Testis (tissue), 5 donors: ENCODE measurements at places on chromosomes 1 and 21. TPM values are rescaled to one million over a fixed set of nuclear protein-coding genes. Genes with fewer than 3 reads are reported as not detected.

Gene GPX7
- 23.2 TPM for total RNA-seq

Gene KCNH1
- total RNA-seq = 2.8 TPM

Gene CELA3A
- not detected for total RNA-seq

Gene SLC2A5
- 74.1 TPM for total RNA-seq

DNA sequence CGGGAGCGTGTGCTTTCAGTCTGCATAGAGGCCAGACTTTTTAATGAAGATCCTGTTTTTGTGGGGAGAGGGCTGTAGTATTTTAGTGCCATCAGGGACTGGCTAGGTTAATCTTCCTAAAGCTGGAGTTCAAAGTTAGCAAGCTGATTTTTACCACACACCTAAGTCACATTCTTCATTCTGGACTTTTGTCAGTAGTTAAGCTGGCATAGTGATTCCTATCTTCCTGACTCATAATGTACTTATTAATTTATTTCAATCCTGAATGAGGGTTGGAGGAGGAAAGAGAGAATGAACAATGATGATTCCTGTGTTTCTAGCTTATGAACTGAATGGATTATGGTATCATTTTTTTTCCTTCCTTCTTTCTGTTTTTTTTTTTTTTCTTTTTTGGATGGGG lies 24.9 kb upstream of the ZNF644 start:
- no peak for DNase-seq

GRCh38 chr1:160605205-160605604 lies 25.9 kb upstream of the CD84 start:
- DNase-seq = no peak

GRCh38 chr1:180901076-180901990 lies 11.4 kb upstream of the KIAA1614 start:
- DNase-seq = no peak

- peak; percentile 59 for DNase-seq
Measured at GRCh38 chr1:240189386-240189989, 97.8 kb downstream of the FMN2 start.

GRCh38 chr1:164614316-164614715 lies 55.3 kb downstream of the PBX1 start:
- no peak for DNase-seq

DNA sequence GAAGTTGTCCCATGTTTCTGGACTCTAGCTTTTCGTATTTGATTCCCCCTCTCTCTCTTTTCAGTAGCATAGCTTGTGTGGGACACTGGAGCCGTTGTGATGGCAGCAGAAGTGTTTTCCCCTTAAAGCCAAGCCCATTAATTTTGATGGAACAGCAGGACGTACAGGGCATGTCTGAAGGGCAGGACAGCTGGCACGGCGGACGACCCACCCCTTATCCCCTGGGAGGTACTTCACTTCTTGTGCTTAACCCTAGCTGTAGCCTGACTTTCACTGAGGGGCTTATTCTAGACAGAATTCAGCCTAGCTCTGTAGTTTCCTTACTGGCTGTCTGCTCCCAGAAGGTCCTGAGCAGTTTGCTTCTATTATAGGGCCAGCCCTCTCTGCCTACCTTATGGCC lies 8.6 kb upstream of the PPFIA4 start:
- DNase-seq = no peak

DNA sequence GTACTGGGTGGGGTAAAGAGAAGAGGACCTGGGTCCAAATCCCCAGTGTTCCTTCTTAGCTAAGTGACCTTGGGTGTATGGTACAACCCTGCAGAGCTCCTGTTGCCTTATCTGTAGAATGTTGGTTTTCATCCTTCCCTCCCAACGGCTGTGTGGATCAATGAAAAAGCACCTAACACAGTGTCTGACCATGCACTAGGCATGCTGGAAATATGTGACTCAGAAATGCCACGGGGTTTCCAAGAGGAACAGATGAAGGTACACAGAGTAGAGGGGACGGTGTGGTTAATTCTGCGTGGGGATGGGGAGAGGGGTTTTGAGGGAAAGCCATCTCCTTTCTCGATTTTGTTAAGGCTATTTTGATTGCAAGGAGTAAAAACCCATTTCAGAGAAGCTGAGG lies 8.6 kb downstream of the NIPAL3 start:
- no peak for DNase-seq

DNA sequence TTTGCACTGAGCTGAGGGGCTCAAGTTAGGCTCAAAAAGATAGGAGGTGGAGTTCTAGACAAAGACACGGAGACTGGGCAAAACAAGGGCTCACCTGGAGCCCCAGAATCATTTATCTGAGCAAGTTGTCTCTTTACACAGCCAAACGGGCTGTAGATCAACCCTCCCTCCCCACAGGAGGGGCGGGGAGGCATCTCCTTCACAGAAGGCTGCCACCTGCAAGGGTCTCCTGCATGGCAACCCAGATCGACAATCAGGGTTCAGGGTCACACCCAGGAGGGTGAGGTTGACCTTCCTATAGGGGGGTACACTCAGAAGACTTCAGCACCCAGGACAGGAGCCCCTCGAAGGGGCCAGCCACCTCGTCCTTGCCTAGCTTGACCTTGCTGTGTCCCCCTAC lies 84.0 kb downstream of the CD247 start:
- DNase-seq = no peak

- DNase-seq = no peak
Measured at GRCh38 chr1:16091296-16091695, 17.8 kb upstream of the FAM131C start.

DNA sequence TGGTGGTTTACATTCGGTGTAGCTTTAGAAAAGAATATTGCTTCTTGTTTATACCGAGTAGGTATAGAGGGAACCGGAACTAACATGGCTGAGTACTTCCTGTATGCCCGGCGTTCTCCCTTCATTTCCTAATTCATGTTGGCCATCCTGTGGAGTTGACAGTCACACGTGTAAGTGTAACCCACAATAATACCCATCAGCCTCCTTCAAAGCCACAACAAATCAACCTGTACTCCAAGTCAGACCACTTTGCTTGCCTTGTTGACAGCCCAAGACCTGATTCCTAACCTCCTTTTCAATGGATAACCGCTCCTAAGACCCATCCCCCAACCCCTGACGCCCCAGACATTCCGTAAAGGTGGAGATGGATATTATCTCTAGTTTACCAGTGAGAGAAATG lies 42.1 kb downstream of the UBE2U start:
- peak; percentile 20 for DNase-seq

GRCh38 chr1:53341521-53341895 lies 13.6 kb upstream of the LRP8 start:
- no peak for DNase-seq

DNA sequence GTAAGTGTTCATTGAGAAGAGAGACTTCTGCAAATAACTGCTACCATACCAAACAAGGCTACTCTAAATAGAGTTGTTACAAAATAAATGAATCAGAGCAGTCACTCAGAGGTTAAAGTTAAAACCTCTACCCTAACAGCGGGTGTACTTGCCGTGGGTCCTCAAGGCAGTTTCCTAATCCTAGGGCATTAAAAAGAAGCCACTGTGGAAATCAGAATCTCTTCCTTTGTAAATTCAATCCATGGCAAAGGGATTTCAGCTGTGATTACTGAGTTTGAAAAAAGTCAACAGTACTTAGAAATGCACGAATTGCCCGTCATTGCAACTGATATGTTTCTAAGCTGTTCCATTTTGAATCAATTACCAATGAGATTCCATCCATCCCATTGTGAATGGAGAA lies 13.5 kb downstream of the TBX15 start:
- no peak for DNase-seq

DNA sequence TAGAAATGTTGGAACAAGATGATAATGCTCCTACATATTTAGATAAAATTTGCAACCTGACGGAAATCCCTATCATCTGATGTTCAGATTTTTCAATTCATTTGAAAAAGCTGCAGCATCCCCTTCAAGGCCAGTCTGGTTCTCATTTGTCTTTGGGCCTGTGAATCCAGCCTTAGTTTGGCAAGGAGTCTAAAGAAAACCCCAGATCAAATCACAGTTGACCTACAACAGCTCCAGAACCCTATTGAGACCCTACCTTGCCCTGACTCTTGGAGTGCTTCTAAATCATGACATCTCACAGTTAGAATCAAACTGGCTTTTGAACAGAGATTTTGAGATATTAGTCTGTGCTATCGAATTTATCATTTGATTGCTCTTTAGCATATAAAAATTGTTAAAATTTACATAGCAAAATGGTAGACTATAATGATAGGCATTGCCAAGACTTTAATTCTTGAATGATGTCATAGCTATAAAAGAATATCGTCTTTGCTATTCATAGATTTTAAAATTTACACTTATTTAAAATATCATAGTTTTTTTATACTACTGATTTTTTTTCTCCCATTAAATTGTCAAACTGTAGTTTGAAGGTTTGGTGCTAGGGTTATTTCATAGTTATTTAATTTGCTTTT lies 2.2 kb downstream of the PPP2R5A start:
- DNase-seq = no peak

GRCh38 chr1:221101807-221102605 lies 222.8 kb downstream of the HLX start:
- no peak for DNase-seq

- no peak for DNase-seq
Measured at GRCh38 chr1:98709906-98710305, 48.4 kb downstream of the SNX7 start.

DNA sequence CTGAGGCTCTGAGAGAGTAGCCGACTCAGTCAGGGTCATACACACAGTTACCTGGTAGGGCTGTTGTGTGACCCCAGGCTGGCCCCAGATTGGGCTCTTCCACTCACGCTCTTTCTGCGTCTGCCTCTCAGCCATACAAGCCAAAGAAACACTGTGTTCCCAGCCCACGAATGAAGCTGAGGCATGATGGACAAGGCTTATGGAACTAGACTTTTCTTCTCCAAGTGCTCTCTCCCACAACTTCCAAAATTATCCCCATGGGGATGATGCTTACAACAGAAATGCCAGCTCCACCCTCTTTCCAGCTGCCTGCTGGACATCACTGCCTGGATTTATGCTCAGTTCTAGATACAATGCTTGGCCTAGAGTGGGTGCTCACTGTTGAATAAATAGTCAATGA lies 102.8 kb upstream of the JUN start:
- DNase-seq = peak; percentile 46

GRCh38 chr1:1033731-1034438 lies 14.0 kb downstream of the AGRN start:
- DNase-seq = no peak

DNA sequence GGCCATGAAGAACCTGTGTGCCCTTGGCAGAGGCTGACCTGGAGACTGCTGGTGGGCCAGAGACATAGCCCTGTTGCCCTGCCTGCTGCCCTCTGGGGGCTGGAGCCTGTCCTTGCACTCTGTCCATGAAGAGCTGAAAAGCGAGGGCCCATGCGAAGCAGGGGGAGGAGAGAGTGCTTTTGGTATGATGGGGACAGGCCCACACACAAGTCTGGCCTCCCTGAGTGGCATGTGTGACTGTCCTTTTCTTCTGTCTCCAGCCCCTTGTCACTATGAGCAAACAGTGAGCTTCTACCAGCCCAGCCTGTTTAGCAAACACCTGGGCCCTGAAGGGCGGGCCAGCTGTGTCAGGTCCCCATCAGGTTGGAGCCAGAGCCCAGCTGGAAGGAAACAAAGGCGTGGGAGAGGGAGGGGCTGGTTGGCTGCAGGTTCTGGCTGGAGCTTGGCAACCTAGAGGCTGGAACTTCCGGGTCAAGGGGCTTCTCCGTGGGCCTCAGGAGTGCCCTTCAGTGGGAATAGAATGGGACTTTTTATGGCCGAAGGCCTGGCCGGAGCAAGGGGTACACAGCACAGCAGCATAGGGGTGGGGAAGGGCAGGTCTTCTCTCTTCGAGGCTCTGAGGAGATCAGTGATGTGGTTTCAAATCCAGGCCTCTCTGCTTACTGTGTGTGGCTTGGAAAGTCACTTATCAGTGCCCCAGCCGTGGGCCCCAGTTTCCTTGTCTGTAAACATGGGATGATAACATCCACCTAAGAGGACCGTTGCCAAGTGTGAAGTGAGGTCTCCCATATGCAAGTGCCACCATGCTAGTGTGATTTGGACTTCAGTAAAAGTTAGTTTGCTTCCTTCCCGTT lies 14.3 kb downstream of the QSOX1 start:
- DNase-seq = peak; percentile 57

- no peak for DNase-seq
Measured at GRCh38 chr1:115753830-115754229, 14.7 kb downstream of the CASQ2 start.

DNA sequence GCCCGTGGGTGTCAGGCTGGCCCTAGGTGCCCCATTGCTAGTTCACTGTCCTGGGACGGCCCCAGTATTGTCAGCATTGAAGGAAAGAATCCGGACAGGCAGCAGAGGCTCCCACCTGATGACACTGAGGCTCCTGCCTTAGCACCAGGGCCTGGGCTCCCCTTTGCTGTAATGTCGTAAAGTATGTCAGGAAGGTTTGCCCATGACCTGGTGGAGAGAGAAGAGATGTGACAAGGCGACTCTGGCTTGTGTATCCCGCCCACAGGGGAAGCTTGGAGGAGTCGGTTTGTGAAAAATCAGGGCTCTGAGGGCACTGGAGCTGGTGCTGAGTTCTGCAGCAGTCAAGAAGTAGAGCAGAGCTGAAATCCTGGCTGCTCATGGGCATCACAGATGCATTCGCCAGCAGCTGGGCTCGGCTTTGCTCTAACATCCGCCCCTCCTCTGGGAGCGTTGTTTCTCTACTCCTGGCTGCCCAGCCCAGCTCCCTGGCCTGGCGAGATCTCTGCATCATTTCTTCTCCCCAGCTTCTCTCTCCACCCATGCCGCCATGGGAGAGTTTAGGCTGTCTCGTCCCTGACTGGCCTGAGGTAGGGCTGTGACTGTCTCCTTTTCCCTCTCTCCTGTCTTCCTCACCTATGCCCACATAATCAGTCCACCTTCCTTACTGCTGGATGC lies 74.1 kb downstream of the ADARB1 start:
- no peak for DNase-seq

- DNase-seq = no peak
Measured at GRCh38 chr1:80375662-80376061, 1369.1 kb upstream of the ADGRL4 start.

DNA sequence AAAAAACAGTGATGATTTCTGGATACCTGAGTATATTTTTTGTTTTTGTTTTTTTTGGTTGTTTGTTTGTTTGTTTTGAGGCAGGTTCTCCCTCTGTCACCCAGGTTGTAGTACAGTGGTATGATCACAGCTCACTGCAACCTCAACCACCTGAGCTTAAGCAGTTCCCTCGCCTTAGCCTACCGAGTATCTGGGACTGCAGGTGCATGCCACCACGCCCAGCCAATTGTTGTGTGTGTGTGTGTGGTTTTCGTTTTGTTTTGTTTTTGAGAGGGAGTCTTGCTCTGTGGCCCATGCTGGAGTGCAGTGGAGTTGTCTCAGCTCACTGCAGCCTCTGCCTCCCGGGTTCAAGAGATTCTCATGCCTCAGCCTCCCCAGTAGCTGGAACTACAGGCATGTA lies 55.3 kb upstream of the RCC1 start:
- DNase-seq = no peak

GRCh38 chr1:19042675-19043578 lies 86.5 kb upstream of the IFFO2 start:
- DNase-seq = no peak
